ENCODE measurements at places on chromosomes 1 and 21. TPM values are rescaled to one million over a fixed set of nuclear protein-coding genes. Genes with fewer than 3 reads are reported as not detected.

GRCh38 chr1:232596666-232597303 is 33.1 kb downstream of the SIPA1L2 start:
- no peak for DNase-seq

The DNMT3L gene
- total RNA-seq = not detected

- no peak for DNase-seq
These were observed 3.0 kb upstream of the BATF3 start for GRCh38 chr1:212702672-212703071.

DNA sequence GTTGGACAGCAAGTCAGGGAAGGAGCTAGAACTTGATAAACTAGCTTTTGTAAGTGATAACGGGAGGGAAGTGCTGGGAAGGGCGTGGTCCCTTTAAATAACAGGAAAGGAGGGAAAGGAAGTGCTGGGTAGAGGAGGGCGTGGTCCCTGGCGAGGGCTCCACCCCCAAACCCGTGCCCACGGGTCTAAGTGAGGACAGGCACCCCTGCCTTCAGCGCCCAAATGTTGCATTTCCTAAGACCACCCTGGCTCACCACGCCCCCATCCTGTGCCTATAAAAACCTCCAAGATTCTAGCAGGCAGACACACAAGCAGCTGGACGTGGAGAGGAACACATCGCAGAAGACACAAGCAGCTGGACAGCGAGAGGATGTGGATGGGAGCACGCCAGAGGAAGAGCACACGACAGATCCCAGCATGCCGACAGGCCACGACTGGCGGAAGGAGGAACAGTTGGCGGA is 58.5 kb downstream of the PALMD start:
- DNase-seq = no peak

The C4BPA gene
- total RNA-seq = not detected

DNA sequence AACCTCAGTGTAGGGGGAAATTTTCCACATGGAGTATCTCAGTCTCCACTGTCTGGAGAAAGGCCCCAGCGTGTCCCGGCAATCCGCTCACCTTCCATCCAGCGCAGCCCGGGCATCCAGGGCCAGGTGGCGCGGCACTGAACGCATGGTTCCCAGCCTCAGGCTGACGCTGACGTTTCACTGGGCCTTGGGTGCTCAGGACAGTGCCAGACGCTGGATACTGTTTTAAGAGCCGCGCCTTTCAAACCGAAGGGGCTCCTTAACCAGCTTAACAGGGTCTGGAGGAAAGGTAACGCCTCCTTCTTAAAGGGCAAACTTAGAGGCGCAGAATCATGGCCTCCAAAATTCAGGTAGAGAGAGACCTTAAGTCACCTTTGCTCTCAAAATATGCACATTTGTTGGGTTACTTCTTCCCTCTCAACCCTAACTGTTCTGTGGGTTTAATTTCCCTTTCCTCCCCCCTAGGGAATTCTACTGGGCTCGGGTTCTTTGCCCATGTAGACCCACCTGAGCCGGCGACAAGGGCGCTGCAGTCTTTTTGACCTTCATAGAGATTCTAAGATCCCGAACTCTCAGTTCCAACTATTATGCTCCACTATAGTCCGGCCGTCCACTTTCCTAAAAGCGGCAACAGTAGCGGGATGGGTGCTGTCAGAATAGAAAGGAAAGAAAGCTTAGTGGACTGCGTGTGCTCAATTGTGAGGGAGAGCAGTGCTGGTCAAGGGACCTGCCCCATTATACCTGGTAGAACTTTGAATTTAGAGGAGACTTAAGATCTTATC is 3.5 kb upstream of the LHX9 start:
- DNase-seq = no peak

- no peak for DNase-seq
These were observed 84.7 kb downstream of the OBSCN start for GRCh38 chr1:228292609-228292911.

DNA sequence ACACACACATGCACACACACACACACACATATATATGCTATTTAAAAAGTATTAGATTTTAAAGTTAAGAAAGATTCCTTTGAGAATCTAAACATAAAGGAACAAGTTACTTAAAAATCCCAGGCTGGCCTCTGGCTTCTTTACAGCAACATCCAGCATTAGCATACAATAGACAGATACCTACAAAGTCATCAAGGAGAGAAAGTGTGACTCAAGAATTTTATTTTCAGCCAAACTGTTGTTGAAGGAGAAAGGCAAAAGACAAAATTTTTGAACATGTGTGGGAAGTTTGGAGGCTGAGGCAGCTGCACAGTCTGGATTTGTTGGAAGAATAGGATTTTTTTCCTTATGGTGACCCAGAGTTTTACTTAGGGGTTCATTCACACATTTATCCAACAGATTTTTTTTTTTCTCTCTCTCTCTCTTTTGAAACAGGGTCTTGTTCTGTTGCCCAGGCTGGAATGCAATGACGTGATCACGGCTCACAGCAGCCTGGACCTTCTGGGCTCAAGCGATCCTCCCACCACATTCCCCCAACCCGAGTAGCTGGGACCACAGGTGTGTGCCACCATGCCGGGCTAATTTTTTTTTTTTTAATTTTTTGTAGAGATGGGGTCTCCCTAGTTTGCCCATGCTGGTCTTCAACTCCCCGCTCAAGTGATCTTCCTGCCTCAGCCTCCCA is 24.0 kb upstream of the SPOCD1 start:
- DNase-seq = no peak

The C8B gene
- total RNA-seq = not detected

GRCh38 chr1:30226648-30227047 is 496.7 kb downstream of the MATN1 start:
- no peak for DNase-seq

The AQP10 gene
- not detected for total RNA-seq

The LCE3E gene
- total RNA-seq = not detected

The CCDC27 gene
- total RNA-seq = not detected

GRCh38 chr1:29789910-29790247 is 553.6 kb downstream of the PTPRU start:
- DNase-seq = no peak

DNA sequence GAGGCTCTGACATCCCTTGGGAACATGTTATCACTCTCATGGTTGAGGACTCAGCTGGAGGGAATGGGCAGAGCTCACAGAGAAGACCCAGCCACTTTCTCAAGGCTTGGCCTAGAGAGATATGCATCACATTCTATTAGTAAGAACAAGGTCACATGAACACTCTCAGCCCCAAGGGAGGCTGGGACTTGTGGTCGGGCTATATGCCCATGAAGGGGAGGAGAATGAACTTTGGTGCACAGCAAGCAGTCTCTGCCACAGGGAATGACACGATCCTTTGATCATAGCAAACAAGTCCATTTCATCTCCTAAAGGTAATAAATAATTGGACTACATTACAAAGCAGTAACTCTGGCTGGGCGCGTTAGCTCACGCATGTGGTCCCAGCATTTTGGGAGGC is 105.7 kb downstream of the SYF2 start:
- no peak for DNase-seq

The PADI3 gene
- total RNA-seq = not detected

DNA sequence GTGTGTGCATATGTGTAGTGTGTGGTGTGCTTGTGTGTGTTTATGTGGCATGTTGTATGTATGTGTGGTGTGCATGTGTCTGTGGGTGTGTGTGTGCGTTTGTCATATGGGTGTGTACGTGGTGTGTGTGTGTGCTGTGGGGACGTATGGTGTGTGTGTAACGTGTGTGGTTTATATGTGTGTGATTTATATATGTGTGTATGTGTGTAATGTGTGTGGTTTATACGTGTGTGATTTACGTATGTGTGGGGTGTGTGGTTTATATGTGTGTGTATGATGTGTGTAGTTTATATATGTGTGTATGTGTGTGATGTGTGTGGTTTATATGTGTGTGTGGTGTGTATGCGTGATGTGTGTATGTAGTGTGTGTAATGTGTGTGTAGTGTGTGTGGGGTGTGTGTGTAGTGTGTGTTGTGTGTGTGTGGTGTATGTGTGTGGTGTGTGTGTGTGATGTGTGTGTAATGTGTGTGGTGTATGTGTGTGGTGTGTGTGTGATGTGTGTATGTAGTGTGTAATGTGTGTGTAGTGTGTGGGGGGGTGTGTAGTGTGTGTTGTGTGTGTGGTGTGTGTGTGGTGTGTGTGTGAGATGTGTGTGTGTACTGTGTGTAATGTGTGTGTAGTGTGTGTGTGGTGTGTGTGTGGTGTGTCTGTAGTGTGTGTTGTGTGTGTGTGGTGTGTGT is 32.3 kb upstream of the ADARB1 start:
- DNase-seq = no peak

DNA sequence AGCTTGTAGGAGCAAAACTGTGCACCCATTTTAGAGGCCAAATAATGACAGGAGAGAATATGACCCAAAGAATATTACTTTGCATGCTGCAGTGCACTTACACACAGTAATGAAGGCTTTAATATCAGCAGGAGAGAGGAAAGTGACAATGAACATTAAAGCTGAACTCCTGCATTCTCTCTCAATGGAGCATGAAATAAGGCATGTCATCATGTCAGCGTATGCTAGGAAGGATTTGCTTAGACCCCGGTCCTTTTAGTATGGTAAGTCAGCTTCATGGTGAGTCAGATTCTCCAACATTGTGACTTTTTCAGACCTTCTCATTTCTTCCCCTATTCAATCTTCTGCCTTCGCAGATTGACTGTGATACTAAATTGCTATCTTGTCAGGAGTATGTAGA is 210.7 kb upstream of the TMPRSS15 start:
- no peak for DNase-seq

DNA sequence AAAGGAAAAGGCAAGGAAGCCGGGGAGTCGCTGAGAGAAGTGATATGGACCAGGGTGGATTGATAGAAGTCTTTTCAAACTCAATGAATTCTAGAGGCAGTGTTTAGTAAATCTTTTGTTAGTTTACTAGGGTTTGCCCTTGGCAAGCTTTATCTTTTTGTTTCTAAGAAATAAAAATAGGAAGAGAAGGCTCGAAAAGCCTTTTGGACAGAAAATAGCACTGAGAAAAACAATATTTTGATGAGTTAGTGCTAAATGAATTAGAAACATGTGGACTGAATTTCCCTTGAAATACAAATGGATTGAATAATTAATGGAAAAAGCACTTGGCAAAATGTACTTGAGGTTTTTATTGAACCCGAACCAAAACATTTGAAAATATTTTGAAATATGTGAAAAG is 121.8 kb upstream of the SPAG17 start:
- DNase-seq = no peak

The SPRR2B gene
- total RNA-seq = not detected

The ACOT11 gene
- 0.07 TPM for total RNA-seq

- no peak for DNase-seq
These were observed 115.5 kb downstream of the RERE start for GRCh38 chr1:8701794-8702471.
